AML-193 (cell line): ENCODE measurements at places on chromosomes 5 and 9.
A peak's percentile ranks its signal among the peaks of the same experiment; 100 is the strongest.

GRCh38 chr5:80474929-80475328, 13.0 kb upstream of the FAM151B start:
- DNase-seq: no peak

GRCh38 chr5:86493777-86494176, 124.0 kb upstream of the COX7C start:
- no peak for DNase-seq

- no peak for DNase-seq
These were observed 2.3 kb upstream of the GNAQ start for GRCh38 chr9:78033870-78034269.

DNA sequence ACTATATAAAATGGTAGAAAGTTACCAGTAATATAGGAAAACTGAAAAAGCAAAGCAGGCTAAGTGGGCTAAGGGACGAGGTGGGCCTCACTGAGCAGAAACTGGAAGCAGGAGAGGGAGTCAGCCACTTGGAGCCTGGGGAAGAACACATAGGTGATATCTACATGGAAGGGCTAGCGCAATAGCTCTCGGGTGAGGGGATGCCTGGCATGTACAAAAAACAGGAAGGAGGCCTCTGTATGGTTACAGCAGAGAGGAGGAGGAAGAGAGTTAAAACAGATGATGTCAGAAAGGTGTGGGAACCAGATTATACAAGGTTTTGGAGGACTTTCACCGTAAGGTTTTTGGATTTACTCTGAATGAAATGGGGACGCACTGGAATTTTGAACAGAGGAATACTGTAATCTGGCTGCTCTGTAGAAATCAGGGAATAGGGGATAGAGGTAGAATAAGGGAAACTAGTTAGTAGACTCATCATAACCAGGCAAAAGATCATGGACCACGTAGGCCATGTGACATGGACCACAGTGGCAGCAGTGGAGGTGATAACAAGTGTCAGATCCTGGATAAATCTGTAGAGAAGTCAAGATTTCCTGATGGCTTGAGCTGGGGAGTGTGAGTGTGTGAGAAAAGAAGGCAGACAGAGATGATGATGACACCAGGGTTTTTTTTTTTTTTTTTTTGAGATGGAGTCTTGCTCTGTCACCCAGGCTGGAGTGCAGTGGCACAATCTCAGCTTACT, 52.5 kb downstream of the FNBP1 start:
- peak; percentile 36 for DNase-seq

DNA sequence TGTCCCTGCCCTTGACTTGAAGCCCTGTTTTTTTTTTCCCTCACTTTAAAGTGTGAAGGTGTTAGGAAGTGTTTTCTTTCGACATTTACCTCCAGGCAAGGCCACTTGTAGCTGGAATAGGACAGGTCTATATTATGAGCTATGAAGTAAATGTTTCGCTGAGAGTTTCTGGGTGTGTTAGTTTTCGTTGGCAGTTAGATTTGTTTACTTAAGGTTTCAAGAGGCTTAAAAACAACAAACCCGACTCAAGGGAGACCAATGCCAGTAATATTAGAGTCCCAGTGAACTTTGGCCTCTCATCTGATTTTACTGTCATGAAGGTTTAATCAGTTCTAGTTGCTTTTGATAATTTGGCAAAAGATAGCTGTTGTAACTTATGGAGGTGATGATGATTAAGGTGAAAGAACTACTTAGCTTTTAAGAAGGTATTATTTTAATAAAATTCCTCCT, 25.2 kb downstream of the OCLN start:
- DNase-seq: no peak

DNA sequence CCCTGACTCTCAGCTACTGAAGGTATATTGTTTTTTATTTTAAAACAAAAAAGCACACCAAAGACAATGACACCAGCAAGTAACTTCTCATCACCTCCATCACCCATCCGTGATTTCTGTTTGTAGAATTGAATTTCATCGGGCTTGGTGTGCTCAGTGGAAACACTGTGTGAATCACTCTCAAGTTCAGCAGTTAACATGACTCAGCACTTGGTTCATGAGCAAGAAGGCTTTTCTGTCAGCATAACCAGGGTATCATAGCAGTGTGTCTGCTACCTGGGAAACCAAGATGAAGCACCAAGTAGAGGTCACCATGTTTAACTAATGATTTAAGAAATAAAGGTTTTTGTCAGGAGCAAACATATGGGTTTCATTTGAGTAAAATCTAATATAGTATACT, 123.7 kb downstream of the INSYN2B start:
- DNase-seq: no peak

GRCh38 chr9:120985819-120986222, 59.2 kb upstream of the TRAF1 start:
- DNase-seq: peak; percentile 78

DNA sequence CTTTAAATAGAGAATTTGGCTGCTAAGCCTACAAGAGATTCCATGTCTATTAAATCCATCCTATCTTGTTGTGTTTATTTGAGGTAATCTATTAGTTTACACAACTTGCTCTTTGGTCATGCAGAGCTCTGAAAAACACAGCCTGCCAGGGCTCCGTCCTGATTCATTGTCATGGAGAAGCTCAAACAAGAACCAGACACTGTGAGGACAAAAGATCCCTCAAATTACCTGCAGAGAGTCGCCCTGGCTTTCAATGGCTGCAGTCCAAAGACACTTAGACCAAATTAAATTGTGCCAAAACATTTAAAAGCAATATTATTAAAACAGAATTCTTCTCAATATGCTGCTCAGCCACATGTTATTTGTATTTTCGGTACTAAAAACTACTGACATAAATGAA, 60.1 kb downstream of the CDH18 start:
- no peak for DNase-seq

DNA sequence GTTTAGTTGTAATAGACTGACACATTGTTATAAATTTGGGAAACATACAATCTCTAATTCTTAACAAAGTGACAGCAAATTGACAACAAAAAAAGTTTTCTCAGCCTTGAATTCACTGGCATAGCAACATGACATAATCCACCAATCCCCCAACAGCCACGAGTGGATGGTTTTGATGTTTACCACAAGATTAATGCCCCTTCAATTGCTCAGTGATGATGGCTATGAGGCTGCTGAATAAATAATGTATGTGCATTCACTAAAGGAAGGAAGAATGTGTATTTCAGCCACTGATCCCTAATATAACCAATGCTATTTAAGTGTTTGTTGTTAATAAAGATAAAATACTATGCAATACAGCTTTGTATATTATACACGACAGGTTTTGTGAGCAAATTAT, 743.6 kb upstream of the DMAC1 start:
- no peak for DNase-seq

DNA sequence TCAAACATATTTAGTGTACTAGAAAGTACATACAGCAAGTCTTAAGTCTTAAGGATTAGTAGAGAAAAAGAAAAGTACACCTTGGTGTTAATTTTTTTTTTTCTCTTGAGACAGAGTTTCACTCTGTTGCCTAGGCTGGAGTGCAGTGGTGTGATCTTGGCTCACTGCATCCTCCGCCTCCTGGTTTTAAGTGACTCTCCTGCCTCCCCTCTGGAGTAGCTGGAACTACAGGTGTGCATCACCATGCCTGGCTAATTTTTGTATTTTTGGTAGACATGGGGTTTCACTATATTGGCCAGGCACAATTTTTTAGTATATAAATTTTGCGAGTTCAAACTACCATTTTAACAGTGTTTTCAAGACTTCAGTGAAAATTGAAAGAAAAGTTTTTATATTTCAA, 1941.1 kb upstream of the CDH6 start:
- no peak for DNase-seq

GRCh38 chr5:10705747-10706146, 55.3 kb downstream of the DAP start:
- no peak for DNase-seq

GRCh38 chr5:126107381-126107780, 315.8 kb upstream of the GRAMD2B start:
- DNase-seq: no peak

- no peak for DNase-seq
These were observed 318.6 kb downstream of the CDH9 start for GRCh38 chr5:26719803-26720202.

- DNase-seq: peak; percentile 58
These were observed 18.6 kb downstream of the CTNNAL1 start for GRCh38 chr9:108994695-108995094.

- DNase-seq: no peak
These were observed 166.0 kb downstream of the DAB2IP start for GRCh38 chr9:121817476-121817875.

DNA sequence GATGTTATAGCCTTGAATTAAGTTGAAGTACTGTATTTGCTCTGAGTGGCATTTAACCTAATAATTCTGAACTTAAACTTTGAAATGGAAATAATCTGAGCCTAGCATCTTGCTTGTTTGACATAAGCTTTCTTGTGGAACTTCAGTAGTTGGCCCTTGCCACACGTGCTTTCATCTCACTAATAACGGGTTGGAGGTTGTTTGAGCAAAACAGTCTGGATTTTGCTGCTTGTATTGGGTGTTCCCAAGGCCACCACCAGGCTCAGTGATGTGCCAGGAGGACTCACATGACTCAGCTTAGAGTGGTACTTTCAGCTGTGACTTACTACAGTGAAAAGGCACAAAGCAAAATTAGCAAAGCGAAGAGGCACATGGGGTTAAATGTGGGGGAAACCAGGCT, 35.7 kb downstream of the SECISBP2 start:
- DNase-seq: no peak

- no peak for DNase-seq
These were observed 26.5 kb downstream of the AFAP1L1 start for GRCh38 chr5:149298163-149298562.

DNA sequence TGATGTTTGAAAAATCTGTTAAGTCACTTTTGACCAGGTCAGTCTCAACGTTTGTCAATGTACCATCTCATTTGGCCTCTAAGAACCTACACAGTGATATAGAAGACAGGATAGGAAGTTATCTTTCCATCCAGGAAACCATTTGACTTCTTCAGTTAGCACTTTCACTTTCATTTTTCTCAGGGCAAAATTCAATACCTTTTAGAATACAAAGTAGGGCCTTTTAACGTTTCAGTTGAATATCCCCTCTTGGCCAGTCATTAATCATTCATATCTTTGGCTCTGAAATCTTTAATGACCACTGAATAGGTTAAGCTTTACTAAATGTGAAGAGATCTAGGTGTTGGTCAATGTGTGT, 101.1 kb upstream of the GNAQ start:
- DNase-seq: peak; percentile 32

- DNase-seq: peak; percentile 82
These were observed 45.9 kb downstream of the PRRT1B start for GRCh38 chr9:131590907-131591844.

GRCh38 chr9:7910426-7911020, 110.9 kb upstream of the DMAC1 start:
- DNase-seq: no peak

GRCh38 chr5:58739051-58739450, 156.2 kb downstream of the RAB3C start:
- no peak for DNase-seq

- no peak for DNase-seq
These were observed 23.9 kb downstream of the TLE1 start for GRCh38 chr9:81665322-81665871.

GRCh38 chr5:75993643-75994520, 89.3 kb upstream of the SV2C start:
- no peak for DNase-seq

DNA sequence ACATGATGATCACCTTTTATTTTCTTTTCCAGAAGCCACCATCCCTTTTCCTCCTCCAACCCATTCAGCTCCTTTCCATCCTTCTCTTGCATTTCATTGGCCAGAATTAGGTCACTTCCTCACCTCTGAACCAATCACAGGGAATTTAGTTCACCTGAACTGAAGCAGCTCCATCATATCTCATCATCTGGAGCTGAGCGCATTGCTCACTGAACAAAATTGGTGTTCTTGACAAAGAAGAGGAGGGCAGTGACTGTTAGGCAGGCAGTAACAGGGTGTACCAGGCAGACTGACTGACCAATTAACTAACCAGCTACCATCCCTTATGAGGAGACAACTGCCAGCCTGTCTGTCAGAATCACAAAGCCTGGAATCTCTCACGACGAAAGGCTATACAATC, 1.8 kb upstream of the ZNF354A start:
- no peak for DNase-seq

GRCh38 chr5:178788381-178789085, 58.1 kb upstream of the ZNF354A start:
- no peak for DNase-seq

DNA sequence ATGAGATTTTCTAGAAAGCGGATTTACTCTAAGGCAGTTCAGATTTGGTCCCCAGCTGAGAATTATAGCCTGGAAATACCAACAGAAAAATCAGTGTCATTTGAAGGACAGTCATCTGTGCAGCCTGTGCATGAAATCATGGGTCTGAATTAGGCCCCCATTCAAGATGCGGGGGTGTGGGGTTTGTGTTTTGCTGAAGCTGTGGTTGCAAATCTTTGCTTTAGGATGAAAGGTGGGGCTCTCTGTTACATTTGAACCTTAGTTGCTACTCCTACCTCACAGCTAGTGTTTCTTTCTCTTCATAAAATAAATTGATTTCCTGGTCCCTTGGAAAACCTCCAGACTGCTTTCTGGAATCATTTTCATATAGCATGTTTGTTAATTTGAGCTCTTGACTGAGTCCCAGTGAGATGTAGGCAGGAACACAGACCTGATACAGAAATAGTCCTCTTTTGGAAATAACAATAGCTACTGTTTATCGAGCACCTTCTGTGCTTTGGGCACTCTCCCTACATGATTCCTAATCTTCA, 4.8 kb upstream of the ABL1 start:
- DNase-seq: no peak

- no peak for DNase-seq
These were observed 328.6 kb downstream of the PDE4D start for GRCh38 chr5:59564895-59565294.

- DNase-seq: no peak
These were observed 12.1 kb downstream of the MAN2A1 start for GRCh38 chr5:109701792-109702191.

DNA sequence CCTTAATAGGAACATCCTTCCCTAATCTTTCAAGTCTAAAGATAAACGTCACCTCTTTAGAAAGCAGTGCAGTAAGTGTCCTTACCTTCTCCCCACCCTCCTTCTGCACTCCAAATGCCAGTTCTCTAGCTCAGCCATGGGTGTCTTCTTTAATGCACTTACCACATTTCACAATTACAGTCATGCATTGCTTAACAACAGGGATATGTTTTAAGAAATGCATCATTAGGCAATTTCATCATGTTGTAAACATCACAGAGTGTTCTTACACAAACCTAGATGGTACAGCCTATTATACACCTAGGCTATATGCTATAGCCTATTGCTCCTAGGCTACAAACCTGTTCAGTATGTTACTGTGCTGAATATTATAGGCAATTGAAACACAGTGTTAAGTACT, 91.2 kb downstream of the RFX3 start:
- peak; percentile 82 for DNase-seq

DNA sequence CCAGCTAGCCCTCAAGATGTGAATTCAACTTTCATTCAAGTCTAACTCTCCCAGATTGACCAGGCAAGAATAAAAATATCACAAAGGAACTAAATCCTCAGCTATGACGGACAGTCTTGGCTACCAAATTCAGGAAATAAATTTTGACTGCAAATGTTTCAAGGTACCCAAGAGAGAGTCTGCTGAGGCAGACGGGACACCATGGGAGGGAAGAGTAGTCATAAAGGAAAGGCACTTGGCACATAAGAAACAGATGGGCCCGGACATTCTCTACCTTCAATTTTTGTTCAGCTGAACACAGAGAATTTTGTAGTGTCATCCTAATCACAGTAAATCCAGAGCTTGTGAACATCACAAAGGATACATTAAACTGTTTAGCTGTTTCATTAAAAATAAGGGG, 390.0 kb downstream of the DTWD2 start:
- DNase-seq: no peak
